ENCODE measurements at places on chromosomes 12 and 14.

GRCh38 chr14:36505181-36505815 is 14.7 kb downstream of the NKX2-1 start:
- no peak for DNase-seq

DNA sequence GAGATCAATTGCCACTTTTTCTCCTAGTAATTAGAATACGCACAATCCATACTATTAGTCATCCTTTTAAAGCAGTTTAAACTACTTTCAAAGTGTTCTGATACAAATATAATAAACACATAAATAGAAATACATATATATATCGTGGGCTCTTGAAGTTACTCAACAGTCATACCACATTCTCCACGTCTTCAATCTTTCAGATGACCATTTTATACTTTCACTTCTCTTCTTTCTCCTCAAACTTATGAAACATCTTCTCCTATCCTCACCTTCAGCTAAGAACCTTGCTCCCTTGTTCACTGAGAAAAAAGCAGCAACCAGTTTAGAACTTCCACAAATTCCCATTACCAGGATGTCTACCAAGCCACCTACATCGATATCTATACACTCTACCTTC is 19.2 kb downstream of the CEP290 start:
- DNase-seq, result no peak

DNA sequence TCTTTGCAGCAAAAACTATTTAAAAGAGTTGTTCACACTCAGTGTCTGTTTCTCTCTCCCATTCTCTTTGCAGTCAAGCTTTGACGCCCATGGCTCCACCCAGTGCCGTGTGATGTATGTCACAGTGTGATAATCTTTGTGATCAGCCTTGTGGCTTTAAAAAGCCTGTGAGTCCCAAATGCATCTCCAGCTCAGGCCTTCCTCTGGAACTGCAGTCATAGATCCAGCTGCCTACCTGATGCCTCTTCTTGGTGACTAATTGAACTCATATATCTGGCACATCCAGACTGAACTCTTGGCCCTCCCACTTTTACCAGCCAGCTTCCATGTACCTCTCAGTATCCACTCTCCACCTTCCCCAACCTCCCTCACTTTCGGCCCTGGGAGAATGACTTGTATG is 182.8 kb upstream of the ARHGAP5 start:
- no peak for DNase-seq

DNA sequence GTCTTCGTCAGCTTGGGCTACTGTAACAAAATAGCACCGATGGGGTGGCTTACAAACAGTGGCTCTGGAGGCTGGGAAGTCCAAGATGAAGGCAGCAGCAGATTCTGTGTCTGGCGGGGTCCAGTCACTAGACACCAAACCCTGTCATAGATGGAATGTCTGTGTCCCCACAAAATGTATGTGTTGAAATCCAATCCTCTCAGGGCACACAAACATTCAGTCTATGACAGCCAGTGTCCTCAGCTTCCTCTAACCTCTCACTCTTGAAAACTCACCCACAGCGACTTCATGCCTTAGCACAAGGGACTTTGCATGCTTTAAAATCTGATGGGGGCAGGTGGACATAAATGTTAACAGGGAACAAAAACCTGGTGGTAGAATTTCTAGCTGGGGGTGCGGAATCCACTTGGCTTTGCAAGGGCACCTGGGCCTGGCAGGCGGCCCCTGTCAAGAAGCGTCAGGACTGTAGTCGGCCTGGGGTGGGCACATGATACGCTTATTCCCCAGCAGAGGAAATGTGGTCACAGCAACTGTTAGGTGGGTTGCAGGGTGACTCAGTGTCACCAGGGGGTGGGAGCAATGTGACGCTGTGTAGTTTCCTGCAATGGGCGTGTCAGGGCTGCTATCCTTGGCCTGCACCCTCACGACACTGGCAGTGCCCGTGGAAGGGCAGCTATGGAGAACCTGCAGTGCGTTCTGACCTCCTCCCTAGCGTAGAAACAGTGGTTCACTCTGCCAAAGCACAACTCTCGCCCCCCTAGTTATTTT is 17.7 kb downstream of the RIN3 start:
- DNase-seq, result no peak

DNA sequence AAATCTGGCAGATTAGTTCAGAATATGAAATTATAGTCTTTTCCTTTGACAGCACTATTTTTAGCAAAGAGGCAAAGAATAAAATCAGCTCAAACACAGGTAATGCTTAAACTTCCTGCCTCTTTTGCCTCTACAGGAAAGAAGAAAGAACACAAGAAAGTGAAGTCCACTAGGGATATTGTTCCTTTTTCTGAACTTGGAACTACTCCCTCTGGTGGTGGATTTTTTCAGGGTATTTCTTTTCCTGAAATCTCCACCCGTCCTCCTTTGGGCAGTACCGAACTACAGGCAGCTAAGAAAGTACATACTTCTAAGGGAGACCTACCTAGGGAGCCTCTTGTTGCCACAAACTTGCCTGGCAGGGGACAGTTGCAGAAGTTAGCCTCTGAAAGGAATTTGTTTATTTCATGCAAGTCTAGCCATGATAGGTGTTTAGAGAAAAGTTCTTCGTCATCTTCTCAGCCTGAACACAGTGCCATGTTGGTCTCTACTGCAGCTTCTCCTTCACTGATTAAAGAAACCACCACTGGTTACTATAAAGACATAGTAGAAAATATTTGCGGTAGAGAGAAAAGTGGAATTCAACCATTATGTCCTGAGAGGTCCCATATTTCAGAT is 17.4 kb downstream of the TMPO start:
- DNase-seq, result no peak

DNA sequence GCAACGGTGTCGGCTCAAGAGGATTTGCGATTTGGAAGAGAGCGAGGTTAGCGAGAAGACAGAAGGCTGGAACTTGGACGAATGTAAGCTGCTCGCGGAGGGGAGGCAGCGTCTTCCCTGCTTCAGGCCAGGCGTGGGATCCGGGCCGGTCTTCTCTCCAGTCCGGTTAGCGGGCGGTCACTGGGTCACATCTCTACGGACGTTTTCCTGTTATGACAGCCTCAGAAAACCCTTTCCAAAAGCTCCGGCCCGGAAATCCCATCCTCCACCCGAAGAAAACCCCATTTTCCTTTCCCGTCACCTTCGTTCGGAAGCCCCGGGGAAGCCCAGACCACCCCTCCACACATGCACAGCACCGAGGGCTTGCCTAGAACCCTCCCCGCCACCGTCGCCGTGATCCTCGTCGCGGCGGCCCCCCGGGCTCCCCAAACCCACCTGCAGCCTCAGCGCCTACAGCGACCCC is 268 bp downstream of the NDUFB1 start:
- DNase-seq, result no peak
